Posterior vena cava (tissue), 2 donors: ENCODE measurements at places on chromosomes 1 and 21. TPM values are rescaled to one million over a fixed set of nuclear protein-coding genes. Genes with fewer than 3 reads are reported as not detected.

FCER1G gene
- 101 TPM for total RNA-seq

RHCE gene
- not detected for total RNA-seq

LIPI gene
- not detected for total RNA-seq

PDC gene
- not detected for total RNA-seq

AVPR1B gene
- total RNA-seq, result not detected

C1orf185 gene
- total RNA-seq, result not detected

ELAPOR1 gene
- 0.56 TPM for total RNA-seq

CYP4Z1 gene
- 1.4 TPM for total RNA-seq

RGS1 gene
- total RNA-seq, result 13.0 TPM

PPIAL4G gene
- total RNA-seq, result not detected

CFHR3 gene
- total RNA-seq, result 0.38 TPM

BRDT gene
- total RNA-seq, result not detected

LCE1B gene
- not detected for total RNA-seq

MLLT11 gene
- total RNA-seq, result 2.0 TPM

CFHR4 gene
- total RNA-seq, result not detected

RNU1-4 gene
- 12,584 TPM for total RNA-seq

TTC39A gene
- 0.81 TPM for total RNA-seq

SPRR2E gene
- total RNA-seq, result not detected

DCST1 gene
- not detected for total RNA-seq

CLDN8 gene
- not detected for total RNA-seq

CASQ1 gene
- total RNA-seq, result 4.5 TPM

MX2 gene
- 20.4 TPM for total RNA-seq

SERPINC1 gene
- not detected for total RNA-seq

IVL gene
- total RNA-seq, result not detected

TMPRSS2 gene
- 0.14 TPM for total RNA-seq

FAM110D gene
- total RNA-seq, result 4.5 TPM

KMO gene
- 1.1 TPM for total RNA-seq

PMF1 gene
- total RNA-seq, result 31.8 TPM

AP4B1 gene
- 8.3 TPM for total RNA-seq

FCRLB gene
- total RNA-seq, result 0.74 TPM

SNAPIN gene
- total RNA-seq, result 30.3 TPM
